ENCODE measurements at places on chromosomes 7 and 10.

GRCh38 chr10:84820120-84820519 lies 491.7 kb downstream of the CCSER2 start:
- DNase-seq, result no peak

DNA sequence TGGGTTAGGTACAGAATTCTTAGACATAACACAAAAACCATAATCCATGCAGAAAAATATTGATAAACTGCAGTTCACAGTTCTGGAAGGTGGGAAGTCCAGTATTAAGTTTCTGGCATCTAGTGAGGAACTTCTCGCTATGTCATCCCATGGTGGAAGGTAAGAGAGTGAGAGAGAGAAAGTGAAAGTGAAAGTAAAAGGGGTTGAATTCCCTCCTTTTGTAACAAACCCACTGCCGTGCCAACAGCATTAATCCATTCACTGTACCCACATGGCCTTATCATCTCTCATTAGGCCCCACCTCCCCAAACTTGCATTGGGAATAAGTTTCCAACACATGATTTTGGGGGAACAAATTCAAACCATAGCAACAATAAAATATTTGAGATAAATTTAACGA lies 17.1 kb downstream of the ZNF485 start:
- peak; percentile 8 for DNase-seq

GRCh38 chr7:45575501-45576248 lies 1.5 kb downstream of the ADCY1 start:
- DNase-seq, result no peak

GRCh38 chr7:73715648-73716317 lies 3.7 kb downstream of the STX1A start:
- peak; percentile 97 for DNase-seq

- no peak for DNase-seq
Measured at GRCh38 chr10:56123247-56123646, 237.8 kb downstream of the ZWINT start.

DNA sequence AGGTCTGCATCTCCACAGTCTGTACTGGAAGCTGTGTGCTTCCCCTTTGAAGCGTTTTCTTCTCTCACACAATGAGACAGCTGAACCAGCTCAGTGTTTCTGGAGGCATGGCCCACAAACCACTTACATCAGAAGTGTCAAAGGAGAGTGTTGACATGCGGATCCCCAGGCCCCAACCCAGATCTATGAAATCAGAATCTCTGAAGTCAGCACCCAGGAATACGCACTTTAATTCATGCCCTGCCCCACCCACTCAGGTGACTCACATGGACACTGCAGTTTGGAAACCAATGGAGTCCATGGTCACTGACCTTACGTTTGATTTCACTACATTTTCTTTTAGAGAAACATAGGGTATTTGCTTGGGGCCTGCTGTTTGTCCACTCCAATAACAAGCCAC lies 19.0 kb downstream of the TLL2 start:
- no peak for DNase-seq

DNA sequence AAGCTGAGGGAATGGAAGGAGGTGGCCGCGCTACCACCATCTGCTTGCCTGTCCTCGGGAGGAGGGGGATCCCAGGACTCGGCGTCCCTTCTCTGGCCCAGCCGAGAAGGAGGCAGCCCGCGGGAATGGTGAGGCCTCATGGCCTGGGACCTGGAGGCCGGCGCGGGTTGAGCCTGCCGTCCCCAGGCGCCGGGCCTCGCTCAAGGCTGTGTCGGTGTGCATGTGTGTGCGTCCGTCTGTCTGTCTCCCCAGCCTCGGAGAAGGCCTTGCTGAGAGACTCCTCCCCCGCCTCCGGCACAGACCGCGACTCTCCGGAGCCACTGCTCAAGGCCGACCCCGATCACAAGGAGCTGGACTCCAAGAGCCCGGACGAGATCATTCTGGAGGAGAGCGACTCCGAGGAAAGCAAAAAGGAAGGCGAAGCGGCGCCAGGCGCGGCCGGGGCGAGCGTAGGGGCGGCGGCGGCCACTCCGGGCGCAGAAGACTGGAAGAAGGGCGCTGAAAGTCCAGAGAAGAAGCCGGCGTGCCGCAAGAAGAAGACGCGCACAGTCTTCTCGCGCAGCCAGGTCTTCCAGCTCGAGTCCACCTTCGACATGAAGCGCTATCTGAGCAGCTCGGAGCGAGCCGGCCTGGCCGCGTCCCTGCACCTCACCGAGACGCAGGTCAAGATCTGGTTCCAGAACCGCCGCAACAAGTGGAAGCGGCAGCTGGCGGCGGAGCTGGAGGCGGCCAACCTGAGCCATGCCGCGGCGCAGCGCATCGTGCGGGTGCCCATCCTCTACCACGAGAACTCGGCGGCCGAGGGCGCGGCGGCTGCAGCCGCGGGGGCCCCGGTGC lies 1.3 kb downstream of the HMX3 start:
- DNase-seq, result no peak

DNA sequence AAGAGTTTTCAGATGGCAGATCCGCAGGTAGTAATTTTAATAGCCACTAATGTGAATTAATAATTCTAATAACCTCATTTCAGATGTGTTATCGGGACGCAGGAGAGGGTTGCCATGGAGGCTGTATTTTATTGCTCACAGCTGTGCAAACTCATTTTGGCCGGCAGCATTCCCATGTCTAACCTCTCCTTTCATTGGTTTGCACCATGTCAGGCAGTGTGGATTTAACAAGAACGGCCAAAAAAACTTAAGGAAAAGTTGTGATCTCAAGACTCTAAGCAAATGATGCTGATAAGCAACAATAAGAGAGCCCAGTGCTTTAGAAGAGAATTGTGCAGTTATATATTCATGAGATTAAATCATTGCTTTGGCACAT lies 88.7 kb upstream of the NRP1 start:
- no peak for DNase-seq

- no peak for DNase-seq
Measured at GRCh38 chr10:118256825-118257570, 85.1 kb downstream of the FAM204A start.

DNA sequence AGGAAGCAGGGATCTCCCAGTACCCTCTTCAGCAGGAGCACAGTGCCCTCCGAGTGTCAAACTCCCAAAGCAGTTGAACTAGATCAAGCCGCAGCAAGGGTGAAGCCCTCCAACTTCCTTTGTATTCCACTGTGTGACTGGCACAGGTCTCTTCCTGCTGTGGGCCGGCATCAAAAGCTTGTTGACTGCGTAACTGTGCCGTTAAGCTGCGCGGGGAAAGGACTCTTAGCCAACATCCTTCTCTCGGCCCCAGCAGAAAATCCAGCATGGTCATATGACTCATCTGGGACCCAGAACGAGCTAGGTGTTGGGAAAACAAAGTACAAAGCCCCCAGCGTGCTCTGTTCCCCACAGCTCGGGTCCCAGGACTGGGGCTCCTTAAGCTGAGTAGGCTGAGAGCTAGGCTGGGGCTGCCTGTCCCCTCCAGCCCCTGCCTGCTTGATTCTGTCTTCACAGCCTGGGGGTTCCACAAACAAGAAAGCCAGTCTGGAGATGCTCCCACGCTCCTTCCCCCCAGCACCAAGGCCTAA lies 52.2 kb downstream of the COL17A1 start:
- DNase-seq, result no peak

GRCh38 chr7:2941216-2941859 lies 97.2 kb upstream of the GNA12 start:
- no peak for DNase-seq

- peak; percentile 48 for DNase-seq
Measured at GRCh38 chr7:83410989-83411591, 237.8 kb downstream of the SEMA3E start.

DNA sequence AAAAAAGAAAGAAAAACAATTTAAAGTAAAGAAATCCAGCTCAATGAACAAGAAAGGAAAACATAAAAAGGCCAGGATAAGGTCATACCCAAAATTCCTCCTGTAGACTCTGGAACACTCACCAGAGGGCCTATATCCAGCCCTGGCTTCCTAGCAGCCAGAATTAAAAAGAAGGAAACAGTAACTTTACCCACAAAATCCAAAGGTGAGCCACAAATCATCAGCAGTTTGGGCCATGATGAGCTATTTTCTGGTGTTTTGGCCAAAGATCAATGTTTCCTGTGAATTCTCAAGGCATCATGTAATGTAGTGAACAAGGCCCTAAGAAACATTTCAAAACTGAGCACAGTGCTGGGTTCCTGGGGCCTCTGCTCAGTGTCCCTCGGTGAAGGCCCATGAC lies 87.8 kb downstream of the LARP4B start:
- DNase-seq, result peak; percentile 15

GRCh38 chr10:24873281-24873683 lies 79.1 kb downstream of the PRTFDC1 start:
- DNase-seq, result peak; percentile 95

DNA sequence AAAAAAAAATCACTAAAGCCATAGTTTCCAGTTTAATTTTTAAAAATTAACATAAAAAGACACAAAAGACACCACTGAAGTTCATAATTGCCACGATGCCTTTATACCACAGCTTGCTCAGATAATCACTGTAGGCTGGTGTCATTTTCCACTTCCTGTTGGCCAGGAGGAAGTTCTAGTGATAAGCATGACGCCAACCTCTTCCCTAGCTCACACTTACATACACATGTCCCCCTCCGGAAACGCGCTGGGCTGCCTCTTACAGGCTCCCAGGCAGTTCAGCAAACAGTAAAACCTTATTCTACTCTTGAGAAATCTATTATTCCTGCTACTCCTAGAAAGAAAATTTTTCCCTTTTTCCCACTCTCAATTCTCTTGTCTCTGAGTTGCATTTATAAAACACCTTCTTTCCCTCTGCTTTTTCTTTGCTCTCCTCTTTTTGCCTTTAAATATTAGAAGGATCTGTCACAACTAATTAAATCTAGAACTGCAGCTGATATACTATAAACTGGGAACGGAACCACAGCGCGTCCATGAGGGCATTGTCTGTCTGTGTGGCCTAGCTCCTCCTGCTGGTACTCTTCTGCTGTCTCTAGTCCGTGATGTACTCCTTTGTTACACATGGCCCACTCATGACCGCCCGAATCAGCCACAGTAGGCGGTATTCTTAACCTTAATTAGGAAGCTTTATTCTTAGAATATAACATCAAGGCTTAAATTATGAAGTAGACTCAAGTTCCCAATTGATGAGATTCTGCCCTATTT lies 664.9 kb downstream of the CNTNAP2 start:
- DNase-seq, result no peak

DNA sequence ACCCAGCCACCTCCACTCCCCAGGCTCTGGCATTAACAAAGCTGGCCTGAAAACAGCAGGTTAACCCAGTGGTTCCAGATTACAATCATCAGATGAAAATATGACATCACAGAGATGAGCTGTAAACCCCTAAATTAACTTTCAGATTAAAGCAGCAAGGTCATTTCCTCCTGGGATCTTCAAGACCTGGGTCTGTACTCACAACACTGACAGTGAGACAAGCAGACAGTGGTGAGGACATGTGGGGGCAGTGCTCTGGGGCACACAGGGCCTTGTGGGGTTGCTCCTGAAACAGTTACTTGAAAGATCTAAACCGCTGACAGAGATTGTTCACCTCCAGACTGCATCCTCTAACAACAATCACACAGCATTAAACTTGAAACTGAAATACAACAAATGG lies 134.1 kb downstream of the ZNF438 start:
- DNase-seq, result no peak

DNA sequence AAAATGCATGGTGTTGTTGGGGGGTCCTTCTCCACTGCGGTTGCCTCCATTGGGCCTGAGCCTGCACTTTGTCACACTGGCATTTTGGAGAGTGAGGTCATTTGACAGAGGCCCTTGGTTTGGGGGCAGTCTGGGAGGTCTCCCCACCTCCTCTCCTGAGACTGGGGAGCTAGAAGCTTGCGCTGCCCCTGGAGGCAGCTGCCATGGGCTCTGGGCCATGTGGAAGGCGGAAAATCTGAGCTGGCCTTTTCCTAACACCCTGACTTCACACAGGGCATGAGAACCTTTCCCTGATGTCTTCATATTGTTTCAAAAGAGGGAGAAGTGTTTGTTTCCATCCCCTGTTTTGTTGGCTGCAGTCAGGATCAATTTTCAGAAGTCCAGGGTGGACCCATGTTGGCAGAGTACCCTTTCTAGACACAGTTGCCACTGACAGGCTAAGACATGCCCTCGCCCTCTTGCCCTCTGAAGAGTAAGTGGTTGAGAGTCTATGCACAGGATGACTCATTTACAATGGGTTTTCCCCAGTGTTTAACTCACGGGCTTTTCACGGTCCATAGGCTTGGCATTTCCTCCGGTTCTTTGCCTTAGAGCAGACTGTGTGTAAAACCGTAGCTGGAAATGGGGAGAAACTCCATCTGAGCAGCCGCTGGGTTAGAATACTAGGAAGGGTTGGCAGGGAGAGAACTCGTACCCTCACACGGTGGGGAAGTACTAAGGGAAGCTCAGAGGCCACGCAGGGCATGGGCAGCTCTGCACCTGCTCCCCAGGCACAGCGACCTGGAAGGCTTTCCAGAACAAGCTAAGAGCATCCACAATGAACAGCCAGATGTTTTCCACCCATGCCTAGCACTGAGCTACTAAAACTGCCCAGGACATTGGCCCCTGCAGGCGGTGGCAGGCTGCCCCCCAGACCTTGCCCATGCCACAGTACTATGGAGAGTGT lies 655.0 kb downstream of the SDK1 start:
- no peak for DNase-seq

DNA sequence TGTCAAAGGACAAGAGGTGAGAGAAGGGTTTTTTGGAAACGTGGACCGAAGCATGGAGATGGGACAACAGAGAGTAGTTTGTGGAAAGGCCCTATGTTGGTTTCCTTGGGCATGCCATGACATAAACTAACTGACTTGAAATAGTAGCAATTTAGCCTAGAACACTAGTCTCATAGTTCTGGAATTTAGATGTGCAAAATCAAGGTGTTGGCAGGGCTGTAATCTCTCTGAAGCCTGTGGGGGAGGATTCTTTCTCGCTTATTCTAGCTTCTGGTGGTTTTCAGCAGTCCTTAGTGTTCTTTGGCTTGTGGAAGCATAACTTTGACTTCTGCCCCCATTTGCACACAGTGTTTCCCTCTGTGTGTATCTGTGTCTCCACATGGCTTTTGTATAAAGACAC lies 283.4 kb downstream of the GFRA1 start:
- DNase-seq, result peak; percentile 11

DNA sequence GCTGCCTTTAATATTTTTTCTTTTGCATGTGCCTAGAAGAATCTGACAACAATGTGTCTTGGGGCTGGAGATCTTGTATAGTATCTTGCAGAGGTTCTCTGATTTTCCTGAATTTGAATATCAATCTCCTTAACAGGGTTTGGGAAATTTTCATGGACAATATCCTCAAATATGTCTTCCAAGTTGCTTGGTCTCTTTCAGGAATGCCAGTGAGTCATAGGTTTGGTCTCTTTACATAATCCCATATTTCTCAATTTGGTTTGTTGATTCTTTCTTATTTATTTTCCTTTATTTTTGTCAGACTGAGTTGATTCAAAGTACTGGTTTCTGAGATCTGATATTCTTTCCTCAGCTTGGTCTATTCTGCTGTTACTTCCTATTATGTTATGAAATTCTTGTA lies 208.7 kb upstream of the GLI3 start:
- DNase-seq, result peak; percentile 42

All from fibroblast of skin of right biceps (primary cell).